Heart left ventricle (tissue), 16 donors: ENCODE measurements at places on chromosomes 1 and 21. TPM values are rescaled to one million over a fixed set of nuclear protein-coding genes. Genes with fewer than 3 reads are reported as not detected.

- DNase-seq, result peak; percentile 69
Measured at GRCh38 chr1:226814751-226815537, 55.5 kb upstream of the PSEN2 start.

- DNase-seq, result no peak
Measured at GRCh38 chr1:226199971-226200370, 13.4 kb upstream of the ACBD3 start.

GRCh38 chr1:219045246-219045645 is 128.4 kb upstream of the LYPLAL1 start:
- DNase-seq, result no peak

- no peak for DNase-seq
Measured at GRCh38 chr1:8874230-8875201, 4.0 kb downstream of the ENO1 start.

- DNase-seq, result no peak
Measured at GRCh38 chr1:108679586-108680213, 12.4 kb upstream of the PRPF38B start.

DNA sequence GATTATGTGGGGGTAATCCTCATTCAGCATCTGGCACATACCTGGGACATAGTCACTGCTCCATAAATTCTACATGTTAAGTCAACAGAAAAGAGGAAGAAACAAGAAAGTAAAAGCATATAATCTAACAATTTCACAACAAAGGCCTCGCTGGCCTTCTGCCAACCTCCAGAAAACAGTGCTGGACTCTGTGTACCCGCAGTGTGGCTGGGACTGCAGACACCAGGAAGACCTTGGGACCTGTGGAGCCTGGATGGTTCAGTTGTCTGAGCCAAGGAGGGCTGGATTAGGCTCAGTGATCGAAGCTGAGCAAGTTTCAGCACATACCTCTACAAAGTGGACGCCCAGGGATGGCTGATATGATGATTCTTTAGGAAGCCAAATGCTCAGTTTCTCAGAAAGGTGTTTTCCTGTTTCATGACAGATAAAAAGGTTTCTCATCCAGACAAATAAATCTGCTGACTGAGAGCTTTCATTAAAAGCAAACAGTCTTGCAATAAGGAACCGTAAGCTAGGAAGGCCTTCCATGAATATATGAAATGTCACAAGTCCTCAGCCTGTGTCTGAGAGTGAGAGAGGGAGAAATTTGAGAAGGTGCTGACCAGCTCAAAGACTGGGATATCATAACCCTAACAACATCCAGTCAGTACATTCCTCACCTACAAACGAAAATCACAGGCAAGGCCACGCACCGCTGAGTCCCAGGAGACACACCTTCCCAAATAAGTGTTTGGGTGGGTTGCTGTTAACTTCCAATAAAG is 48.4 kb downstream of the CAPZB start:
- peak; percentile 73 for DNase-seq

- DNase-seq, result no peak
Measured at GRCh38 chr1:11661103-11661502, 2.9 kb upstream of the FBXO6 start.

DNA sequence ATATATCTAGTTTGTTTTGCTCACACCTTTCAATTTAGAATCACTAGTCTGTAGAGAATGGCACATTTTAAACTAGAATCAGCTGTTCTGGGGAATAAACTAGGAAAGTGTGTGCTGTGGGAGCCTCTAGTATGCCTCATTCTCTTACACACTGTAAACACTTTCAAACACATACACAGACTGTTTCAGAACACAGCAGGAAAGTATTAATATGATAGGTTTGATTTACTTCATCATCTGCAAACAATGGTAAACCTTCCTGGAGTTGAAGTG is 67.1 kb upstream of the ABCG1 start:
- no peak for DNase-seq

The SPATA6 gene
- 1.8 TPM for polyA plus RNA-seq

The OR2T2 gene
- polyA plus RNA-seq, result not detected

The HCRTR1 gene
- polyA plus RNA-seq, result 0.50 TPM

The BGLAP gene
- 0.57 TPM for polyA plus RNA-seq

The IL10RB gene
- 7.4 TPM for polyA plus RNA-seq
